ENCODE measurements at places on chromosomes 1 and 21.

DNA sequence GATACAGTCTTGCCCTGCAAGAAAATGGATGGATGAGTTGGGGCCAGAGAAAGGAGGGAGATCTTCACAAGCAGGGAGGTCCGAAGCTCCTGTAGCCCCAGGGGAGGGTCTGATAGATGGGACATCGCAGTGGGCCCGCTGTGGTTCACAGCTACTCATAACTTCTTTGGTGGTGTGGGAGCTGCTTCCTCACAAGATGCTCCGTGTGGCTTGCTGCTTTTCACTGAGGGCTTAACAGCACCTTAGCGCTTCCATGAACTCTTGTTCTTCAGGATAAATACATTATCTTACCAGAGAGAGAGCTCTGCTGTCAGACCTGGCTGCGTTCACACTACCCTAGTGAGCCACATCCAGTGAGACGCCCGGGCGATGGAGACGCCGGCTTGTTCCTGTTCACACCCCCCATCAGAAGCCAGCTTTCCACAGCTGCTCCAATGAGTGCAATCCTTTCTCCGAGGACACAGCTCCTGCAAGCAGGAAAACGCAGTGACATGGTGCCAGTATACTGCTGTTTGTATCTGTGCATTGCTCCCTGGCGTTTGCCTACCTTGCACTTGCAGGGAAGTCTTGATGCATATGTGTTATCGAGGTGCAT lies 599.8 kb downstream of the AJAP1 start:
- DNase-seq: no peak

GRCh38 chr1:6658359-6659060 lies 33.8 kb downstream of the THAP3 start:
- no peak for DNase-seq

- DNase-seq: no peak
Measured at GRCh38 chr1:79662596-79662995, 656.1 kb upstream of the ADGRL4 start.

- no peak for DNase-seq
Measured at GRCh38 chr1:154206196-154206595, at the start of gene CFAP141. Gene CFAP141, minus strand, starts transcription at chr1:154206333. Its CDS starts 26 bp downstream, at chr1:154206307.

GRCh38 chr1:25571522-25571970 lies 28.1 kb downstream of the LDLRAP1 start:
- DNase-seq: no peak

GRCh38 chr21:27275294-27275927 lies 308.5 kb upstream of the ADAMTS5 start:
- no peak for DNase-seq

- DNase-seq: no peak
Measured at GRCh38 chr1:26121854-26122773, 10.5 kb downstream of the PDIK1L start.

GRCh38 chr1:9589144-9589718 lies 520 bp downstream of the TMEM201 start:
- peak; percentile 51 for DNase-seq

- no peak for DNase-seq
Measured at GRCh38 chr1:84382127-84382526, 16.2 kb upstream of the DNASE2B start.

- no peak for DNase-seq
Measured at GRCh38 chr1:175307160-175307559, 114.6 kb upstream of the KIAA0040 start.

DNA sequence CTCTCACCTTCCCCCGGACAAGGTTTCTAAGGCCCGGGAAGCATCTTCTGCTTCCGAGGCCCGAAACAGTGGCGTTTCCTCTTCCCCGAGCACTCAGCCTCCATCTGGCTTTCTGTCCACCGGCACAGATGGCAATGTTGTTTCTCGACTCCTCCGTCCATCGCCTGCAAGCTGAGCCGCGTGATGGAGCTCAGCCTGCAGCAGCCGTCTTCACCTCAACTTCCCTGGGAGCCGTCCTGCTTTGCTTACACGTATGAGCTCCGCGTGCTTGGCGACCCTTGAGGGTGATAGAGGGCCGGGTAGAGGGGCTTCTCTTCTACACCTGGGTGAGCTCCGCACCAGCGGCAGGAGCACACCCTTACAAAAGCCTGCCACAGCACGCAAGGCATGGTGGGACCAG lies 80.4 kb downstream of the AJAP1 start:
- DNase-seq: no peak

DNA sequence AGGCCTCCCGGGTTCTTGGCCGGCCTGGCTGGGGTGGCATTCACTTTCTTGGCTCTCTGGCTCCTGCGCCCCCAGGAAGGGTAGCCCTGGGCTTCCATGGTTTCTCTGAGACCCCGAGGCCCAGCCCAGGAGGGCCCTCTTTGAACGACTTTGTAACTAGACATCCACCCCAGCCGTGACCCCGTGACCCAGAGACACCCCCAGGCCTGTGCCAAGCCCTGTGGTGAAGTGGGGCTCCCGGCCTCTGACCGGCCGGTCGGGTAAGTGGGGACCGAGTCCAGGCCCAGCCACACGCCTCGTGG lies 64.0 kb downstream of the COL18A1 start:
- no peak for DNase-seq

DNA sequence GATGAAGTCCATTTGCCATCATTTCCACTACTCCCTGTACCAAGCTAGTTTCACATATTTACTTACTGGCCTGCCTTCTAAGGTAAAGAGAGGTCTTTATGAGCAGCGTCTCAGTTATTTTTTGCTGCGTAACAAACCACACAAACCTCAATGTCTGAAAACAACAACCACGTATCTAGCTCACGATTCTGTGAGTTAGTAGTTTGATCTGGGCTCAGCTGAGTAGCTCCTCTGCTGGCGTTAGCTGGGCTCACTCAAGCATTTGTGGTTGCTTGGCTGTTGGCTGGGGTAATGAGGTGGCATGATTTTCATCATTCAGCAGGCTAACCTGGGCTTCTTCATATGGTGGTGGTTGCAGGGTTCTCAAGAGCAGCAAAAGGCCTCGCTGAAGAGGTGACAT lies 225.4 kb downstream of the FOXD2 start:
- DNase-seq: no peak

DNA sequence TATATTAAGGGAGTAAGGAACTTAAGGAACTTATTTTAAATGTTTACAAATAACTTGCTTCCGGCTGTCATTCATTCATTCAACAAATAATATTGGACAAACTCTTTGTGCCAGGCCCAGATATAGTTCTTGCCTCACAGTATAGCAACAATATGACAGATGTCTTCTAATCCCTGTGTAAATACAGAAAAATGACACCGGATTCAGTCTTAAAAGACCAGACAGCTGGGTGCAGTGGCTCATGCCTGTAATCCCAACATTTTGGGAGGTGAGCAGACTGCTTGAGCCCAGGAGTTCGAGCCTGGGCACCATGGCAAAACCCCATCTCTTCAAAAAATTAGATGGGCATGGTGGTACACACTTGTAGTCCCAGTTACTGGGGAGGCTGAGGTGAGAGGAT lies 23.7 kb downstream of the EIF2B3 start:
- no peak for DNase-seq

DNA sequence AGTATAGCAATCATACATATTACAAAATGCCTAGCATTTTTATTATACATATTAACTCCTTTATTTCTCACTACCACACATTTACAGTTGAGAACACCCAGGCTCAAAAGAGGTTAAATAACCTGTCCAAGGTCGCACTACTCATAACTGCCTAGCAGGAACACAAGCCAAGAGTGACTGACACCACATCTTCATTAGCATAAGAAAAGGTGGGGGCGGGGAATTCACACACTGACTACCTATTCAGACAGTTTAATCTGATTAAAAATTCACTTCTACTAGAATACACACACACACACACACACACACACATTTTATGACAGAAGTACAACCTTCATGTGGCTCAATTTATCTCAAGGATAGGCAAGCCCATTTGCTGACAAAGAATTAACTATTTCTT lies 77.8 kb upstream of the CACHD1 start:
- no peak for DNase-seq

- DNase-seq: no peak
Measured at GRCh38 chr1:240319998-240320397, 228.3 kb downstream of the FMN2 start.

- no peak for DNase-seq
Measured at GRCh38 chr1:220810963-220811362, 24.2 kb downstream of the MTARC1 start.

GRCh38 chr1:57882072-57882471 lies 458.2 kb upstream of the DAB1 start:
- DNase-seq: no peak

DNA sequence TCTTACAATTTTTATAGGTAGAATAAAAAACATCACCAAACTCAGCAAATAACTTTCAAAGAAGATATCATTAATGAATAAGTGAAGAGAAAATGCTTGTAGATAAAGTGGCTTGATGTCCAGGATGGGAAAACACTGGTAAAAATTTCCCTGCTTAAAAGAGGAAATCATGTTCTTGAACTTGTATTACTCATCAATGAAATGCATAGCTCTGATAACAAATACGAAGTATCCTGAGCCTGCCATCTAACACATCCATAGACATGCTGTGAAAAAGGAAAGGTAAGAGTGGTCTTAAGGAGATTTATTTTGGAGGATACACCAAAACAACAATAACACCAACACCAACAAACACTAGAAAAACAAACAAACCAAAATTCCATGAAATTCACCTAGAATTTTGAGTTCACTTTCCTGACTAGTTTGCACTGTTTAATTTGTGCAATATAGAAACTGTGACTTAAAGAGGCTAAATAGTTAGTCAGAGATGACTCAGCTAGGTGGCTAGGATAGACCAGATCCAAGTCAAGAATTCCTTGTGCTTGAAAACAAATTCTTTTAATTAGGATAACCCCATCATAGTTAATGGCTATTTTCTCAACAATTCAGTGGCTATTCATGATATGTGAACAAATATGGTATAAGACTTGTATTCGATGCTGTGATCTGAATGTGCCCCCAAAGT lies 179.8 kb upstream of the KCNK2 start:
- no peak for DNase-seq

DNA sequence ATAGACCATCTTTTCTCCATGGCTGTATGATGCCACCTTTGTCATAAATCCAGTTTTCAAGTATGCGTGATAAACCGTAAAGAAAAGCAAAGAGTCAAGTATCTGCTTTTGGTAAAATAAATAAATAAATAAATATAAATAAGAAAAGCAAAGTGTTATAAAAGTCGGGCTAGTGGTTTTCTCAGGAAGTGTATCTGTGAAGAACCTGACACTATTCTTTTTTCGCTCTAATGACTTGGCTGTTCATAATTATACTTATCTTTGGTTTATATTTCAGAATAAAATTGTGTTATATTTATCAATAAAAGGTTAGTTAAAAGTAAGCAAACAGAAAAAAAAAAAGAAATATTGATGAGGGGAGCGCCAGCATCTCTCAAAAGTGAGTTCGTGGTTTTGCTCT lies 594 bp upstream of the EXO5 start:
- no peak for DNase-seq

GRCh38 chr1:36132029-36132428 lies 7.0 kb upstream of the COL8A2 start:
- DNase-seq: no peak

- DNase-seq: peak; percentile 78
Measured at GRCh38 chr1:12539705-12540579, 78.1 kb downstream of the DHRS3 start.

- no peak for DNase-seq
Measured at GRCh38 chr1:113760102-113761080, 1.1 kb upstream of the PHTF1 start.

- DNase-seq: no peak
Measured at GRCh38 chr1:118688891-118689290, 299.3 kb downstream of the TBX15 start.

- peak; percentile 76 for DNase-seq
Measured at GRCh38 chr1:44842862-44843655, at the start of gene PTCH2. Gene PTCH2, minus strand, starts transcription at chr1:44843253. Its CDS starts 321 bp downstream, at chr1:44842932.

- DNase-seq: no peak
Measured at GRCh38 chr1:201011616-201012015, 11.9 kb downstream of the KIF21B start.

- no peak for DNase-seq
Measured at GRCh38 chr1:172005856-172006255, 164.6 kb downstream of the DNM3 start.

- DNase-seq: no peak
Measured at GRCh38 chr1:82019508-82019907, 218.8 kb downstream of the ADGRL2 start.

- DNase-seq: no peak
Measured at GRCh38 chr1:161185282-161185682, 8.0 kb upstream of the B4GALT3 start.

- DNase-seq: no peak
Measured at GRCh38 chr1:240342251-240342625, 250.6 kb downstream of the FMN2 start.

DNA sequence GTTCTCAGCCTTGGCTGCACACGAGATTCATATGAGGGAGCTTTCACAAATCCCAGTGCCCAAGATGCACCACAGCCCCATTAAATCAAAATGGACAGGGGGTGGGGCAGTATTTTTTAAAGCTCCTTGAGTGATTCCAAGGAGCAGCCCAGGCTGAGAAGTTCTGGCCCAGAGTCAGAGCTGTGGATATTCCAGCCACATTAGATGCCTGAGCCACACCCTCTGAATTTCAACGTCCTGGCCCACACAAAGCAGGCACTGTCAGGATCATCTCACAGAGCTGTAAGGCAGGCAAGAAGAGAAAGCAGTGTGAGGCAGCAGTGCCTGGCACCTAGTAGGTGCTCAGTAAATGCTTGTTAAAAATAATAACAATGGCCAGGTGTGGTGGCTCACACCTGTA lies 37.4 kb downstream of the PAX7 start:
- no peak for DNase-seq

DNA sequence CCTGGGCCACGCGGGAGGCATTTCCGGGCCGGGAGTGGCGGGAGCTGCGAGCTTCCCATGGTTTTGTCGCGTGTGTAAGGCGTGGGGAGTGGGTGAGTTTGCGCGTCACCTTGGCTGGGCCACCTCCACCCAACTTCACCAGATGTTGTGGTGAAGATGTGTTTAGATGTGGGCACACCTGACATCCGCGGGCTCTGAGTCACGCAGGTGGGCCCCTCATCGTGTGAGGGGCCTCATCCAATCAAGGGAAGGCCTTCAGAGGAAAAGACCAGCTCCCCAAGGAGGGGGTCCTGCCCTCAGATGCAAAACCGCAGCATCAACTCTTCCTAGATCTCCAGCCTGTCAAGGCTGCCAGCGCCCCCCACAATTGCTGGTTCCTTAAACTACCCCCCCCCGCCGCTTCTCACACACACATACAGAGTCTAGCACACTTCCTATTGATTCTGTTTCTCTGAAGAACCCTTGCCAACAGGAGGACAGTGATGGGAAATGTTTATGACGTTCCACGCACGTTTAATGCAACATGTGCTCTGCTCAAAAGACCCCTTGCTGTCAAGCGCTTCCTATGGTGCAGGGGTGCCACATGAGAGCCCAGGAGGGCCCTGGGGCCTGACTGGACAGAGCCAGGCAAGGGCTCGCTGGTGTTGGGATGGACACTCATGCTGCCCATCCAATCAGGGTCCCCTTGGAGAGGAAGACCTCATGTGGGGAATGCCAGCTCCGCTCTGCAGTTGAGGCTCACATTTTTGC lies 11.9 kb downstream of the ACTRT2 start:
- peak; percentile 28 for DNase-seq

GRCh38 chr21:24939291-24939690 lies 668.0 kb downstream of the MRPL39 start:
- DNase-seq: no peak
